Hepatic stellate cell (primary cell): ENCODE measurements at places on chromosomes 4 and X.

GRCh38 chr4:100391863-100392262 lies 126.0 kb downstream of the EMCN start:
- no peak for DNase-seq

GRCh38 chr4:111120191-111120590 lies 497.3 kb upstream of the PITX2 start:
- no peak for DNase-seq

DNA sequence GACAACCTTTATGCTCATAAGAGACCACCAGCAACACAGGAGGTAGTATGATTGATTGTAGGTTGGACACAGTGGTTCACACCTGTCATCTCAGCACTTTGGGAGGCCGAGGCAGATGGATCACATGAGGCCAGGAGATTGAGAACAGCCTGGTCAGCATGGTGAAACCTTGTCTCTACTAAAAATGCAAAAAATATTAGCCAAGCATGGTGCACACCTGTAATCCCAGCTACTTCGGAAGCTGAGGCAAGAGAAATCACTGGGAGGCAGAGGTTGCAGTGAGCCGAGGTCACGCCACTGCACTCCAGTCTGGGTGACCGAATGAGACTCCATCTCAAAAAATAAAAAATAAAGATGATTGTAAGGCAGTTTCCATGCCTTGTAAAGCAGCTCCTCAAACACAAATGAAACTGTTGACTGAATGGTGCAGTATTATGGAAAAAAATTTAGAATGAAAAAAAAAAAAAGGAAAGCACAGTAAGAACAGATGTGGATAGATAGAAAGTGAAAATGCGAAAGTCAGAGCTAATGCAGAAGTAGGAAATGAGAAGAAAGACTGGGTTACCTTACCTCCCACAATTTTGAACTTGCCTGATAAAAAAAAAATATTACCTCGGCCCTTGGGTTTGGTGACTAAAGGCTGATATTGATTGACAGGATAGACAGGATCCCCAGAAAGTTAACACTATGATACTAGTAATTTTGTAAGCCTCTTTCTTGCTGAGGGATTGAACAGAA lies 249.2 kb upstream of the TRAM1L1 start:
- DNase-seq: no peak

DNA sequence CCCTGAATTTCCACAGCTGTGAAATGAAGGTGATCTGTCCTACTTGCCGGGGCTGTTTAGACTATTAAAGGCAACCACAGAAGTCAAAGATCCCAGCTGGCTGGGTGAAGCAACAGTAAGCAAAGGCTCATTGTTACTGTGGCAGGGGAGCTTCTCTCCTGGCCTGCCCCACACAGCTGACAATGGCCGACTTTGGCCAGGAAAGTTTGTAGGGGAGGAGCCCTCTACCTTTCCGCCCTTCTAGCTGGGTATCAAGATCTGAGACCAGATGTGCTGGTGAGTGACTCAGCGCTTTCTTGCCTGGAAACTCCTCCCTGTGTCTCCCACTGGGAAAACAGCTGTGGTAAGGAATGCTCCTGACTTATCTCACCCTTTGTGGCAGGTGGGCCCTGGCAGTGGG lies 21.1 kb downstream of the RASSF6 start:
- no peak for DNase-seq

DNA sequence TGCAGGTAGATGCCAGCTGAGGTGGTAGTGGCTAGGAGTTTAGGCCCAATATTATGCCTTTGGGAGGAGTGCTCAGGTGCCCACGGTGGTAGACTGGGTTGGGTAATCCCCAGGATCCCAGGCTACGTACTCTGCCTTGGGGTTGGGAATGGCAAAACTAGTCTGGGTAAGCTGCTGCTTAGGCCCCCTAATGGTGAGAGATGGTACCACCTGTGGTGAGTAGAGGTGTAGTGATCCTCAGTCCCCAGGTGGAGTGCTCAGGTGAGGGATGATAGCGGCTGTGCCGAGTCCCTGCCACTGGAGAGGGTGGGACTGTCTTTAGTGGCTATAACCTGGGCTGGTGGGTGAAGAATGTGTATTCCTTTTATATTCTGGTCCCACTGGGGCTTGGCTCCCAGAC lies 75.2 kb downstream of the IL1RAPL2 start:
- DNase-seq: no peak

DNA sequence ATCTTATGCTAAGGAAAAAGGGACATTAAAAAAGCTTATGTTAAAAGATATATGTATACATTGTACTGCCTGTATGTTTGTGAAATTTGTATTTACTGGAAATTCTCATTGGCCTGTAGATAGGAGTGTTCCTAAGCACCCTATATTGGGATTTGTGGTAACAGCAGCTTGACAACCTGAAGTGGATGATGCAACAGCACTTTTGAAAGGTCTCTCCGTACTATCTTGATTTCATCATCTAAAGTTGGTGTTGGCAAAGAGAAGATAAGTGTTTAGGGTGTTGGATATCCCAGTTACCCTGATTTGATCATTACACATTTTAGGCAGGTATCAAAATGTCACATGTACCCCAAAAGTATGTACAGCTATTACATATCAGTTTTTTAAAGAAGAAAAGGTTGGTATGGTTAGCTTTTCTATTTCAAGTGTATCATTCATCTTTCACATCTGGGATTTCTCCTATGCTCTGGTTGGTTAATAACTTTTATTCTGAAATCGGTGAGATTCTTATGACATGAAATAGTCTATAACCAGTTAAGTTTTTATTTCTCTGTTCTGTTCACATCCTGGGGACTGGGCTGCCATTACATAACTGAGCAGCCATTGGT lies 10.3 kb downstream of the HADH start:
- no peak for DNase-seq
